ENCODE measurements at places on chromosomes 6 and 20.
A peak's percentile ranks its signal among the peaks of the same experiment; 100 is the strongest.

DNA sequence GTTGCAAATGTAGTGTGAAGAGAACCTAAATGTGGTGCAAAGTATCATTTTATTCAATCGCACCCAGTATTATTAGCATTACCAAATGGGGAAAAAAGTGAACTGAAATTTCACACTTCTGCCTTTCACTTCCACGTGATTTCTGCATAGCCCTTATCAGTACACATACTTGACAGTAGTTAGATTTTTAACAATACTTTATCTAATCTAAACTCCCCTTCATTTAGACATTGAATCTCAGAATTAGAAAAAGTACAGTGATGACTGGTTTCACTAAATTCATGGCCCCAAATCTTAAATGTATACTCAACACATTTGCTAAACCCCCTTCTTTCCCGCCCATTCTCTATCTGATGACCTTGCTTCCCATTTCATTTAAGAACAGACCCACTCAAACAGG, 14.3 kb downstream of the STX7 start:
- DNase-seq, result no peak

GRCh38 chr6:73329201-73329600, 24.9 kb downstream of the DPPA5 start:
- DNase-seq, result no peak

DNA sequence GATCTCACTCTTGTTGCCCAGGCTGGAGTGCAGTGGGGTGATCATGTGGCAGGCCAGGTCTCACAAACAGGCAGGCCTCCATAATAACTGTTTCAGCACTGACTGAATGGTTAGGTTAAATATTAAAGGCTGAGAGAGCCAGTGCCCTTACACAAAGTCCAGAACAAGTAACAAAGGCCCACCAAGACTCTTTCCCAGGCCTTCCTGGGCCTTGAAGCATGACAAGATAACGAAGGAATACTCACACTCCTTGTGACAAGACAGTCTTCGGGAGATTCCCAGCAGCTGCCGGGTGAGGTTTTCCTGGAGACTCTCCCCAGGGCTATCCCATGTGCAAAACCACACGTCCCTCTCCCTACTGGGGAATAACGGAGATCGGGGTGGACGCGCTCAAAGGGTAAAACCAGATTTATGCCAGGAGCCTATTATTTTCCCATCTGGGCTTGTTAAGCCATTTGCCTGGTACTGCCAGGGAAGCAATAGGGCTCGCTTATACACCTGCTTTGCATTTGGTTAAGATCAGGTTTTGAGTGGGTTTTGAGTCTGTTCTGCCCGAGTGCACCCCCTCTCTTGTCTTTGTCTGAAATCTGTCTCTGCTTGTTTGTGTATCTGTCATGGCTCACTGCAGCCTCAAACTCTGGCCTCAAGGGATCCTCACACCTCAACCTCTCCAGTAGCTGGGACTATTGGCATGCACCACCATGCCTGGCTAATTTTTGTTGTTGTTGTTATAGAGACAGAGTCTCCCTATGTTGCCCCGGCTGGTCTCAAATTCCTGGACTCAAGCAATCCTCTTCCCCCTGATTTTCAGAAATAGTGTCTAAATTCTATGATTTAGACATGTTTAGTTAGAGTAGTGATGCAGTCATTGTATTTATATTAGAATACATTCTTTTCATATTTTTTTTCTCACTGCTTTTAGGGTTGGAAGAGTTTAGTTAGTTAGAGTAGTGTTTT, 1.4 kb upstream of the ENPP3 start:
- no peak for DNase-seq

GRCh38 chr20:815226-815625, 18.3 kb upstream of the FAM110A start:
- no peak for DNase-seq

DNA sequence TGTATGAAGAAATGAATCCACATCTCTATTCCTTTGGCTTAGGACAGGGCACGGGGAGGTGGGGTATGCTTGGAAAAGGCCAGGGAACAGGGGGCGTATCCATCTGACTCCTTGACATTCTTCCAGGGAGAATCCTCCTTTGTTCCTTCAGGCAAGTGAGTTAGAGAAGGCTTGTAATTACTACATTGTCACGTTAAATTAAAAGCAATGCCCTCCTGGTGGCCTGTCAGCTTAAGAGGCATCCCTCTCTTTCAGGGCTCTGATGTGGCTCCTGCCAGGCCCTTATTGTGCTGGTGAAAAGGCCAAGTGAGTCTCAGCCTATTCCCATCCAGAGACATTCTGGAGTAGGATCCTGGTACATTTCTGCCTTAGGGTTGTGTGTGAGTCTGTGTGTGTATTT, 128.3 kb downstream of the FOXA2 start:
- DNase-seq, result no peak

GRCh38 chr6:30683183-30683979, 3.1 kb downstream of the PPP1R18 start:
- no peak for DNase-seq

GRCh38 chr6:41286544-41287346, at the start of gene TREM1:
Gene TREM1 (minus strand): TSS chr6:41286682. CDS start chr6:41286655, 27 bp downstream.
- DNase-seq, result no peak

- peak; percentile 65 for DNase-seq
Measured at GRCh38 chr6:37187321-37188022, 17.5 kb downstream of the PIM1 start.

GRCh38 chr6:163659803-163660202, 245.3 kb downstream of the QKI start:
- no peak for DNase-seq

DNA sequence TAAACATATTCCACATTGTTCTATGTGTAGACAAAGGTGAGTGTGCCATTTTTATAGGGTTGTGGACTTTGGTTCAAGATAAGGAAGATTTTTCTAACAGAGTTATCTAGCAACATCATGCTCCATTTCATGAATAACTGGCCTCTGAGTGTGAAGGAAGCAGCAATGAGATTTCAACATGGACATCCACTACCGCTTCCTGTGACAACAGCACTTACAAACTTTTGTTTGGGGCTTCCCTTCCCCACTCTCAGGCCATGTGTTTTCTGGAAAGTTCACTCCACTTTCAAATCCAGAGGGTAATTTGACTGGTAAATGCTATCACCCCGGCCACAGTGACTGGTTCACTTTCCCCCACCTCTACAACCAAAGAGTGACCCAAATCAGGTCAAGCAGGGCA, 38.1 kb upstream of the PROKR2 start:
- DNase-seq, result no peak

DNA sequence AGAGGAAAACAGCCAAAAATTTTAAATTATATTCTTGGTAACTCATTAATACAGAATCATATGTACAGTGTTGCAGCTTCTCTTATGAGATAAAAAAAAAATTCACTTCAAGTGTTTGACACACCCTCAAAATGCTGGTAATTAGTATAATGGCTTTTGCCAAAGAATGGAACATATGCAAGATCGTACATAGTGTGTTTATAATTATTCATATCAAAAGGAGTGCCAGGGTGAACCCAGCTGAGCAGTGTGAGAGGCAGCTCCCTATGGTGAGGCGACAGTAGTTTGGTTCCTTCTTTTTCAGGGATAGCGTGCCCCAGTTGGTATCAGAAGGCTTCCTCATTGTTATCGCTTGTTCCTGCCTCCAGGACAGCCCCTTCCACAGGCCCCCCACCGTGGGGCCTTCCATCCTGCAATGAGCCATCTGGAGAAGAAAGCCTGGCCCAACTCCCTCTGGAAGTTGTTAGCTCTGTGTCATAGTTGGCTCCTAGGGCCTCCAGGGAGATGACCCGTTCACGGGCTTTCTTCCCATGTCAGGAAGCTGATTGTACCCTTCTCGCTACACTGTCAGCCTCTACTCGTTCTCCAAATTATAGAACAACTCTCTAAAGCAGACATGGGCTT, 150.7 kb downstream of the FRK start:
- no peak for DNase-seq

DNA sequence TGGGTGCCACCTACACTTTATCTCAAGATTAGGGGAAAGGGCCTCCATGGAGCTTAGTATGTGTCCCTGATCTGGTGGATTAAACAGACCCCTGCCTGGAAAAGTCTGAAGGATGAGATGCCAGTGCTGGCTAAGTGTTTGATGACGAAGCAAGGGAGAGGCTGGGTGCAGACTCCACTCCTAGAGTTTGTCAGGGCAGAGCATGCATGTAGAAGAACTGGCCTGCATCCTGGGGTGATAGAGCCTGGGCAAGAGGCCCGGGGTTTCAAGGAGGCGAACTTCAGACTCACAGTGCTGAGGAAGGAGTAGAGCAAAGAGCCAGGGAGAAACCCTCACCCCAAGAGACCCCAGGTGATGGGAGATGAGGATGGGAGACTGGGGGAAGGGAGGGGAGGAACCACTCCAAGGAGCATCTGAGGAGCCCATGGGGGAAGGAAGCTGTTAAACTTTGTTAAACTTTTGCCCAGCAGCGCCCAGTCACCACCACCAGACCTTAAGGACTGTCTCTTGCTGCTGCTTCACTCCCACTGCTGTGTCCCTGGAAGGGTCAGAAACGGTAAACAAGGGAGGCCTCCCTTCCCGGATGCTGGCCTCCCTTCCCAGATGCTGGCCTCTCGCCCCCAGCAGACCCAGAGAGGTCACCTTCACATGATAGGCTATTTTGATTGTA, 61.6 kb downstream of the RPRD1B start:
- DNase-seq, result no peak

- no peak for DNase-seq
Measured at GRCh38 chr6:33144373-33144772, 47.9 kb downstream of the COL11A2 start.

DNA sequence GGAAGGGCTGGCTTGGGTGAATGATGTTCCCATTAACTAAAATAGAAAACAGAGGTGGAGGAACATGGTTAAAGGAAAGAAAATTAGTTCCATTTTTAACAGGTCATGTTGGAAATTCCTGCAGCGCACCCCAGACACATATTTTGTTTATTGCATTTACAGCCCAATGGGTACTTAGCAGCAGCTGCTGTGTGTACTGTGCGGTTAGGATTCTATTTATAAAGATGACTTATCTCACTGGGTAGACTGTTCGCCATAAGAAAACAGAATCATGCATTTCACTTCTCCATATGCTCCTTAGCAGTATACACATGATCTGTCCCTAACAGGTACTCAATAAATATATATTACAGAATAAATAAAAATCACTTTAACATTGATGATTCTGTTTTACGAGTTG, 135.8 kb downstream of the SLC35F1 start:
- DNase-seq, result no peak

DNA sequence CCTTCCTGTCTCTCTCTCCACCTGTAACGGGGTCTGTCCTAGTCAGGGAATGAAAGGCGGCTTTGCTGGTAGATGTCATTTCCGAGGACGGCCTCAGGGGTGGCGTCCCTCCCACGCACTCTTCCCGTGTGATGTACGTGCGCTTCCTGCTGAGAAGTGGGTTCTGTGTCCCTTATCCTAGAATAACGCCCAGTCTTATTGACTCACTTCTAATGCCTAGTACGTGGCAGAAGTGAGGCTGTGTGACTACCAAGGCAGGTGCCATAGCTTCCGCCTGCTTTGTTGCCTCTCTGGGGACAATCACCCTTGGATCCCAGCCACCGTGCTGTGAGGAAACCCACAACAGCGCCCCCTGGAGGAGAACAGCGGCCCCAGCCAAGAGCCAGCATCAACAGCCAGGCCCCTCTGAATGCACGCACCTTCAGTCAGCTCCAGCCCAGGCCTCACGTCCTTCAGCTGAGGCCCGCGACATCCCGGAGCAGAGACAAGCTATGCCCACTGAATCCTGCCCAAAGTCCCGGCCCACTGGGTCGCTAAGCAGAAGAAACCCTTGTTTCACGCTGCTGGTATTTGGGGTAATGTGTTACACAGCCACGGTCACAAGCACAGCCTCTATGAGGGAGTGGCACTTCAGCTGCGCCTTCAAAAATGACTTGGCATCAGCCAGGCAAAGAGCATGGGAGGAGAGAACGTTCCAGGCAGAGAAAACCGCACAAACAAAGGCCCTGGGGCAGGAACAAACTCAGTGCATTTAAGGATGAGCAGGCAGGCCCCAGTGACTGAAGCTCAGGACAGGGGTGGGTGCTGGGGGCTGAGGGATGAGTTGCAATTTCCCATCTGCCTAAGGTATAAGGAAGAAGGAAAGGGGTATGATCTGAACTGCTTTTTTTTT, 224.2 kb downstream of the NFATC2 start:
- DNase-seq, result peak; percentile 91

- no peak for DNase-seq
Measured at GRCh38 chr6:90290811-90291420, 5.7 kb downstream of the BACH2 start.

GRCh38 chr20:24146231-24146634, 157.7 kb upstream of the GGTLC1 start:
- DNase-seq, result no peak

DNA sequence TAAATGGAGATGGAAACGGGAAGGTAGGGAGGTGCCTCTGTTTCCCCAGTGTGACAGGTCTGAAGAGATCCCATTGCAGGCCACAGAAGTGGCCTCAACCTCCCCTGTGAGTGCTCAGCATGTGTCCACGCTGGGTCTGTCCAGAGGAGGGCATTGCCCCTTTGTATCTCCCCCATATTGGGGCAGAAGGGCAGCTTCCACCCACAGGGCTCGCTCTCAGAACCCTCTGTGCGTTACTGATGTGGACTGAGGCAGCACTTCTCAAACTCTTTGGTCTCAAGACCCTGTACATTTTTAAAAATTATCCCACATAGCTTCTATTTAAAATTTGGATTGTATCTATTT, 22.0 kb downstream of the ARFGEF3 start:
- DNase-seq, result no peak

DNA sequence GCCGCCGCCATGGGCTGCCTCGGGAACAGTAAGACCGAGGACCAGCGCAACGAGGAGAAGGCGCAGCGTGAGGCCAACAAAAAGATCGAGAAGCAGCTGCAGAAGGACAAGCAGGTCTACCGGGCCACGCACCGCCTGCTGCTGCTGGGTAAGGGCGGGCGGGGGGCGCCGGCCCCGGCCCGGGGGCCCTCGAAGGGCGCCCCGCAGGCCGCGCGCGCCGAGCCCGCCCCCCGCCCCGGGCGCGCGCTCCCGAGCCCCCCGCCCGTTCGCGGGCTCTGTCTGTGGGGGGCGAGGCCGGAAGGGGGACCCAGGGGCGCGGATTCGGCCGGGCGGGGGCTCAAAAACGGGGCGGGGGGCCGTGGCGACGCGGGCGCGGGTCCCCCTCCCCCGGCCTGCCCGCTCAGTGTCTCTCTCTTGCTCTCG, 39.2 kb downstream of the GNAS start:
- DNase-seq, result peak; percentile 73

- no peak for DNase-seq
Measured at GRCh38 chr20:19928328-19929011, 88.7 kb upstream of the NAA20 start.

DNA sequence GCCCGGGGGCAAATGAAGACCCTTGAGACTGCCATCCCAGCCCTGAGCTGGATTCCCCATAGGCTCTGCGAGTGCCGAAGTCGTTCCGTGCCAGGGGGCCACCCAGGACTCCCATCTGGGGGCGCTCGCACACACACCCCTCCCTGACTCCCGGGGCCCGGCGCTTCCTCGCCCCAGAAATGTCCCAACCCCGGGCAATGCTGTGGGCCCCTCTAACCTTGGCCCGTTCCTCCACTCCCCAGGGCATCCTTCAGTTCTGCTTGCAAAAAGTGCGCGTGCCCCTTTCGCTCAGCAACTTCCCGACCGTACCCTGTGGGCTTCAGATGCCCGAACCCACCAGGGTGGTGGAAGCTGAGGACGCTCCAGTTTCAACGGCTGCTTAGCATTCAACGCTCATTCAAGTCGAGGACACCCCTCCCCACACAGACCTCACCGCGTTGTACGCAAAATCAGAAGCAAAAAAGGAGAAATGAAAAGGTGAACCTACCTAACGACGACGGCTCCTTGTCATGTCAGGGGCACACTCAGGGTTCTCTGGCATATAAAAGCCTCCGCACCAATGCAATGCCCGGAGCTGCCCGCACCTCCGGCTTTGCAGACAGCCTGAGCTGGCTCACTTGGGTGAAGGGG, 25.3 kb downstream of the RIPOR2 start:
- DNase-seq, result peak; percentile 78

- DNase-seq, result no peak
Measured at GRCh38 chr6:111601886-111602285, 3.8 kb downstream of the TRAF3IP2 start.

Measured in activated CD8-positive, alpha-beta memory T cell treated with anti-CD3 and anti-CD28 coated beads, Interleukin-2, amount 50 U/mL, for 48 hours (primary cell).